Glutamatergic neuron (in vitro differentiated cells): ENCODE measurements at places on chromosomes 7 and 10. TPM values are rescaled to one million over a fixed set of nuclear protein-coding genes. Genes with fewer than 3 reads are reported as not detected.

The EBLN1 gene
- not detected for total RNA-seq

The TRA2A gene
- 108 TPM for total RNA-seq

The NODAL gene
- total RNA-seq = not detected

The FGL2 gene
- total RNA-seq = not detected

The TASOR2 gene
- total RNA-seq = 57.2 TPM

The TEX36 gene
- total RNA-seq = not detected

The ATP6V0A4 gene
- not detected for total RNA-seq

The HTR5A gene
- 0.20 TPM for total RNA-seq

The C10orf67 gene
- total RNA-seq = not detected

The ARMC3 gene
- total RNA-seq = not detected

The ATG9B gene
- total RNA-seq = 9.4 TPM

The SUN3 gene
- not detected for total RNA-seq

The CCL26 gene
- total RNA-seq = not detected

The ACHE gene
- total RNA-seq = 30.0 TPM

GRCh38 chr10:619710-620109 is 69.8 kb downstream of the DIP2C start:
- no peak for DNase-seq

- no peak for DNase-seq
These were observed 63.2 kb upstream of the AMPH start for GRCh38 chr7:38694326-38694725.

GRCh38 chr10:88499569-88500470 is 83.3 kb downstream of the RNLS start:
- DNase-seq = no peak

DNA sequence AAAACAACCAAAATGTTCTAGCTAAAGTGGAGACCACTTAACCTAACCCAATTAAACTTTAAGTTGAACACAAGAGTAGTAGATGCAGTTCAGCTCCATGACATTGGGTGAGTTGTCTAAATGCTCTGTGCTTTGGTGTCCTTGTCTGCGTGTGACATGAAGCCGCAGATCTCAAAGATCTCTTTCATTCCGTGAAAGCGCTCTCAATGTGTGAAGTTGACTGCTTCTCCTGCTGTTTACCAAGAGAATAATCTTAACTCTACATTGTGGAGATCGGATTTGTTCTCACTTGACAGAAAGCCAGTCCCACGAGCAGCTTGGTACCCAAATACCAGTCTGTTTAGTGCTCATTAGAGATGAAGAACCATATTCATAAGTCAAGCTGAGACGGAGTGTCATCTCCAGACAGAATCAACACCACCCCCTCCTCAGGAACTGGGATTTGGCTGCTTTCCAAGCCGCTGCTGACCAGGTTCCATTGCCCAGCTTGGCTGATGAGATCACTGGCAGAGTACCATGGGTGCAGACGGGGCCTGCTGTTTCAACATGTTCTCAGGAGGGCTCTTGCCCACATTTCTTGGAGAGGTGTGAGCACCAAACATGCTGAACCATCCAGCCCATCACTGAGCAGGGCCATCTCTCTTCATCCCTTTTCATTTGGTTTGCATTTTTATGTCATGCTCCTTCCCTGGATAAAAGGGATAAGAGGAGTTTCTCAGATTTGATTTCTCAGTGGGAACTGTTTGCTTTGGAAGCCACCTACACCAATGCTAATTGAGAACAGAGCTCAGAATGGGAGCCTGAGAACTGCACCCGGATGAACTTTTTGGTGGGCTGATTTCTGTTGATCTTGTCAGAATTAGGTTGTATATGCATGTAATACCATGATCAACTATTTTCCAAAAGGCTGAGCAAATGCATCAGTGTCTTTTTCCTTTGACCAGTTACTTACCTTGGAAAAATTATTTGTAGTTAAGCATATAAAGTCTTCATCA is 95.8 kb upstream of the AGBL3 start:
- DNase-seq = peak; percentile 44

GRCh38 chr10:13000431-13000830 is 1.1 kb downstream of the CCDC3 start:
- DNase-seq = no peak

DNA sequence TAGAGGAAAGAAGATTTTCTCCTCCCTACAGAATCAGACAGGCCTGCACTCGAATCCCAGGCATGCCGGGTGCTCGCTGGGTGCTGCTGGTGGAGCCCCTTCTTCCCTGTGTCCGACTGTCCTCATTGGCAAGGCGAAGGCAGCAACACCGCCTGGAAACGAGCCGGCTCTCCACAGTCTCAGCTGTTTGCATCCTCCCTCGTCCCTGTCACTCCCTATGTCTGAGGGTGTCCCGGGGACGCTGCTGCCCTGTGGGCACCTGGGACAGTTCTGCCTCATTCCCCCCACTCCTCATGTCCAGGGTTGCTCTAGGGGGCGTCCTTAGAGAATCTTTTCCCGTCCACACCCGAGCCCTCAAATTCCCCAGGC is 31.6 kb upstream of the TMEM72 start:
- DNase-seq = no peak

GRCh38 chr10:29908962-29909361 is 150.4 kb downstream of the JCAD start:
- DNase-seq = no peak

DNA sequence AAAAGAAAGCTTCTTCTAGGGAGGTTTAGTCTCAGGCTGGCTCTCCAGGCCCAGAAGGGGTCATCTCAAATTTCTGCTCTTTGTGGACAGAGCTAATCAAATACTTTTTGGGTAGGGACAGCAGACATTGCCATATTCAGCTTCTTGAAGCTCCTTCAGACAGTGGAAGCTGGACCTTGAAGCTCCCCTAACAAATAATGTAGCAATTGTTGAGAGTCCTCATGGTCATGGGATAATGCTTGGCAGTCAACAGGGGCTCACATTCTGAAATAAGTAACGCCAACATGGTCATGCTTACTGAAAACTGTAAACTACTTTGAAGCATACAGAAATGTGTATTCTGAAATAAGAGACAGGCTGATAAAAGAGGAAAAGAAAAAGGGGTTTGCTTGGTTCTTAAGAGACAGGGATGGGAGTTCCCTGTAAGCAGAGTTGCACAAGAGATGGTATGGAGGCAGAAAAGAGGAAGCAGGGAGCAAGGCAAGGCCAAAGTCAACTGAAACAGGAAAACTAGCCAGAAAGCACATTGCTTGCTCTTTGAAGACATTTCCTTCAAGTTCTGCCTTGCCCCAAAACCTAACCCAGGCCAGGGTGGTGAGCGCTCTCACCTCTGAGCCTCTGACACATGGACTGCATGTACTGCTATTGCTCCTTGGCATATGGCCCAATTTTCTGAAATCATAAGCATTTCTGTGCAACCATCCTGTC is 53.1 kb upstream of the KMT2E start:
- DNase-seq = no peak

GRCh38 chr7:152760854-152761748 is 1.5 kb downstream of the ACTR3B start:
- no peak for DNase-seq

- no peak for DNase-seq
These were observed 28.5 kb downstream of the NPS start for GRCh38 chr10:127577376-127578258.

GRCh38 chr7:25726170-25726780 is 425.7 kb upstream of the NFE2L3 start:
- DNase-seq = peak; percentile 72

GRCh38 chr10:28541717-28542365 is 8.9 kb downstream of the WAC start:
- DNase-seq = no peak

- DNase-seq = no peak
These were observed 7.3 kb downstream of the SLC16A9 start for GRCh38 chr10:59702347-59702746.

GRCh38 chr10:122521011-122521410 is 39.5 kb upstream of the DMBT1 start:
- no peak for DNase-seq

GRCh38 chr7:111274857-111275256 is 183.9 kb downstream of the LRRN3 start:
- no peak for DNase-seq

DNA sequence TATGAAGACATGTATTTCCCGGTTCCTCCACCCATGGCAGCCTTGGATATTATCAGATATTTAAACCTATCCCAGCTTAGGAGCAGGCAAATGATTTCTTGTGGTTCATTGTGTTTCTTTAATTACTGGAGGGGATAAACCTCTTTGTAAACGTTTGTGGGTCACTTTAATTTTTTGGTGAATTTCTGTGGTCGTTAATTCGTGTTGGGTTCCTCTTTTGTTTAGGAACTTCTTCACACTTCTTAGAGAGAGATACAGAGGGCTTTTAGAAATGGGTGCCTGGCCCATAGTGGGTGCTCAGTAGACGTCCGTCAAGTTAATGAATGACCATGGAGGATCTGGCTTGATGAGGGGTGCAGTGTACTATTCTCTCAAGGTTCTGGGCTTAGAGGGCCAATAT is 27.2 kb upstream of the NUB1 start:
- no peak for DNase-seq

DNA sequence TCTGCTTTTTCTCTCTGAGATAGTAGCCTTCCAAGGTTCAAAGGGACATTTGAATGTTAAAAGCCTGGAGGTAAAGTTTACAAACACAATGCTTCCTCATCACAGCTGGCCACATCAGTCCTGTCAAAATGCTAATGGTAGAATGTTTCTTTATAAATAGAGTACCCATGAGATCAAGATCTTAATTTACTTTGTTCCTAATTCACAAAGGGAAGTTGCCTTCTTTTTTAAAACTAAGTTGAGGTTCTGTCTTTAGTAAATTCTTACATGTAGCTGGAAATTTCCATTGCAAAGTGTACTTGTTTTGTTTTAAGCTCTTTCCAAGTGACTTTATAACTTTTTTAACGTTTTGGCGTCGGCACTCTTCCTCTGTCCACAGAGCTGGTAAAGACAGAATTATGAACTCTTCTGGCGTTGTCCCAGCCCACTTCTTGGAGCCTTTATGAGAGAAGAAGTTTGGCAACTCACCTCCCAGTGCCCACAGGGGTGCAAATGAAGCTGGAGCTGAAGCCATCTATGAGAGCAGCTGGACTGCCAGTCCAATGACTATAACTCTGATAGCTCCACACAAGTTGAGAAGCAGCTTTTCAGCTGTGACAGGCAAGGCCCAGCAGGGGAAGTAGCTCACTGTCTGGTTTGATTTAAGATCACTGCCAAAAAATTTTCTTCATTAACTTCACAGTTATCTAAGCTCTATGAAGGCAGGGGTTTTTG is 23.3 kb downstream of the FZD1 start:
- DNase-seq = no peak

DNA sequence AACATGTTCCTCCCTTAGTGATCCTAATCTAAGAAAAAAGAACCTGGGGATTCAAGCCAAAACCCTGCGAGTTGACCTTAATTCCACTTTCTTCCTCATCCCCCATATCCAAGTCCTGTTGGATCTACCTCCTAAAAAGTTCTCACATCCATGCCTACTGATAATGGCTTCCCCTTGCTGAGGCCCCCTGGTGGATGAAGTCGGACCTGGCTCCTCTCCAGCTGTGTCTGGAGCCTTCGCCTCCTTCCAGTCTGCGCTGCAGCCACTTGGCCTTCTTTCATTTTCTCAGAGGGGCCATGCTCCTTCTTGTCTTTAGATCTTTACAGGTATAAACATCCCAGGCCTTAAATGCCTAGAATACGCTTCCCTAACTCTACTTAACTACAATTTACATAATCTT is 8.1 kb downstream of the PDE1C start:
- DNase-seq = peak; percentile 84

- DNase-seq = peak; percentile 96
These were observed 36.6 kb upstream of the TNPO3 start for GRCh38 chr7:129091484-129092002.

DNA sequence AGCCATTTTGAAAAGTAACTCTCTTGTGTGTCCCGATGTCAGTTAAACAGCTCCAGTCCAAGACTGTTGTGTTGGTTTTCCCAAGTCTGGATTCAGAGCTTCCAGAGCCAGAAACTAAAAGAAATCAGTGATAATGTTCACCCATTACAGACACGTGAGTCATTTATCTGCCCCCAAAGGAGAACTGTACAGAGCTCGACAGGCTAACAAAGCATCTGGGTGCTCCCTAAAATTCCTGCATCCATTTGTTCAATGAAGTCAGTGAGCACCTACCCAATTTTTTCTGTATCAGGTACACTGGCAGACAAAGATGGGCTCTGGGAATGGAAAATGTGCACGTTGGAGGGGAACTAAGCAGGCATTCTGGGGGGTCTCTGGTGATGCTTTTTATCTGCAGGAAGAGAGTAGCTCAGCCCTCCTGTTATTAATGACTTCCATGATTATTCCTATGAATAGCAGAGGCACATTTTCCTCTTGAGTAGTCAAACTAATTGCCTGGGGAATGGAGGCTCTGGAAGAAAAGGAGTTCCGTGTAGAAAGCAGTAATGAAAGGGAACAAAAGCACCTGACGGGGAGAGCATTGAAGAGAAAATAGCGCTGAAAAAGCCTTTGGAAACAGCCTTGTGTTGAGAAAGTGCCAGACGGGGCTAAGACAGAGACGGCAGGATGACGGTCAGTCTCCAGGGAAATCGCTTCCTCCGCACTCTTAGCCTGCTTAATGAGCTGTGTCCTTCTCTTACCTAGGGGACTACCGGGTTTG is 75.3 kb downstream of the GAD2 start:
- DNase-seq = peak; percentile 47

DNA sequence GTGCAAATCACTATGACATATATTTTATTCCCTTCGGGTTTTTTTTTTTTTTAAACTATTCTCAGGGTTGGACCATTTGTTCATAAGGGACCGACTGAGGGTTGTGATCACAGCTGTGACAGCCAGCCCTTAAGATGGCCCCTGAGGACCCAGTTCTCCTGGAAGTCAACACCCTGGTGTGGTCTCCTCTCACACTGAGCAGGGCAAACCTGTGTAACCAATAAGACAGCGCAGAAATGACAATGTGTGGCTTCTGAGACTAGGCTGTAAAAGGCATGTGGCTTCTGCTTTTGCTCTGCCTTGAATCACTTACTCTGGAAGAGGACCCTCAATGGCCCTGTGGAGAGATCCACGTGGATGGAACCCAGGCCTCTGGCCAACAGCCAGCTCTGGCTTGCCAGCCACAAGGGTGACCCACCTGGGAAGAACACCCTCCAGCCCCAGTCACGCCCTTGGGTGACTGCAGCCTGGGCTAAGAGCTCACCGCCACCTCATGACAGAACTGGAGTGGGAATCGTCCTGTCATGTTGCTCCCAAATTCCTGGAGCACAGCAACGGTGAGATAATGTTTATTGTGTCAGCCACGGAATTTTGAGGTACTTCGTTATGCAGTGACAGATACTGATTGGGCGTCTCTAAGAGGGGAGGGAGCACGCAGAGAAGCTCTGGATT is 127.1 kb downstream of the CLEC2L start:
- DNase-seq = no peak
